Activated CD4-positive, alpha-beta T cell treated with anti-CD3 and anti-CD28 coated beads, Interleukin-2, Interleukin-6, amounts not matched to agents 100 ng/mL and 50 ng/mL, durations not matched to agents 16 hours and 8 hours (primary cell): ENCODE measurements at places on chromosomes 4 and X.

DNA sequence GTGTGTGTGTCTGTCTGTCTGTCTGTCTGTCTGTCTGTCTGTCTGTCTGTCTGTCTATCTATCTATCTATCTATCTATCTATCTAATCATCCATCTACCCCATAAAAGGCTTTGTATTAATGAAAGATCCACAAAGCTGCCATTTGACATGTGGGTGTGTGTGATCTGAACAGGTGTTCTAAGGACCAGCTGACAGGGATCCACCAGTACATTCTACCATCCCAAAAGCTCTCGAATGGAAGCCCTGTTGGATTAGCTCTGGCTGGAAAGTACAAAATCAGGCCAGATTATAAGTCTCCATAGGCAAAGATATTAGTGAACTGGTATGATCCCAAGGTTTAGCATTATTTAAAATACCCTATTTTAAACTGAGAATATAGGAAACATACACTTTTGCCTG lies 299.3 kb downstream of the CAMK2D start:
- DNase-seq = no peak

- no peak for DNase-seq
These were observed 52.2 kb downstream of the NALF2 start for GRCh38 chrX:69556060-69557011.

- DNase-seq = no peak
These were observed 11.3 kb downstream of the CPEB2 start for GRCh38 chr4:15013585-15013984.

DNA sequence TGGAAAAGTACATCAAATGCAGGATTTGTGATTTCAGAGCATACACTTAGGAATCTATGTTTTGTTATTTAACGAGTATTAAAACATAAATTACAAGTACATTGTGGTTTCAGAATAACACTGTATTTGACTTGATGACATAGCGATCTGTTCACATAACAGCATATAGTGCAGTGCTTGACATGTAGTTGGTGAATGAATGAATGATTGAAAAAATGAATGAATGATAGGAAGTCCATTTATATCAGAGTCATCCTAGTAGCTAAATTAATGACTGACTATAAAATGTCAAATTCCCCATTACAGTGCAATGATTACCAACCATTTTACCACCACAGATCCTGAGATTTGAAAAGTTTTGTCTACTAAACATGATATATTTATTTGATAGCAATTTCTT lies 114.6 kb upstream of the FAT1 start:
- no peak for DNase-seq

- DNase-seq = no peak
These were observed 744.6 kb upstream of the IGFBP7 start for GRCh38 chr4:57854748-57855147.

DNA sequence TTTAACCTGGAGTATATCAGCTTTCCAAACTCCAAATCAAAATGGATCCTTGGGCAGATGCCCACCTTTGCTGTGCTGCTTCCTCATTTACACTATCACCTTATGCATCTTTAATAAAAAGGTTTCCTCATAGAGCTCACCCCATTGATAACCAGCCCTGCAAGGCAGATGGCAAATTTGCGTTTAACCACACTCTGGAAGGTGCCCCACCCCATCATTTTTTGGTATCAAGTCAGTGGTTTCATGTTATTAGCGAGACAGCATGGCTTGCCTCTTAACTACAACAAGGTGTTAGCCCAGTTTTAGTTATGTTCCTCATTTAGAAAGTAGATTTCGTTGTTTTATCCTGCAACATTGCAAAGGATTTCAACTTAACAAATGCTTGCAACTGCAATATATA lies 214.0 kb upstream of the WDFY3 start:
- DNase-seq = no peak

DNA sequence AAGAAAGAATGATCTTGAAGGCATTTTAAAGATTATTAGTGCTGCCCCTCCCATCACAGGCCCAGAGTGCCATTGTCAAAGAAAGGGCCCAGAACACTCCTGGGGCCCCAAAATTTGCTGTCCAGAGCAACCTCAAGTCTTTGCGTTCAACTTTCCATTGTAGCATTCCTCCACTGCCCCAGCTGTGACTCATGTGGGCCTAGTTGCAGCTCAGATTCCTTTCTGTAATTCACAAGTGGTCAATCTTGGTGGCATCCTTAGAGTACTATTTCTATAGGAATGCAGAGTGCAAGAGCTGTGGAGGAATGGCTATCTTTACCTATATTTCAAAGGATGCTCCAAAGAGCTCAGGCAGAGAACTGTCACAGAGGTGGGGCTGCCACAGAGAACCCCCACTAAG lies 1500.8 kb upstream of the IGFBP7 start:
- DNase-seq = no peak

- no peak for DNase-seq
These were observed 565.8 kb downstream of the GRXCR1 start for GRCh38 chr4:43458293-43458692.

- no peak for DNase-seq
These were observed 43.1 kb downstream of the GASK1B start for GRCh38 chr4:158129694-158130093.

GRCh38 chr4:6608758-6609414 lies 31.6 kb upstream of the MRFAP1 start:
- DNase-seq = no peak

- DNase-seq = no peak
These were observed 52.0 kb downstream of the RELL1 start for GRCh38 chr4:37634180-37634579.

DNA sequence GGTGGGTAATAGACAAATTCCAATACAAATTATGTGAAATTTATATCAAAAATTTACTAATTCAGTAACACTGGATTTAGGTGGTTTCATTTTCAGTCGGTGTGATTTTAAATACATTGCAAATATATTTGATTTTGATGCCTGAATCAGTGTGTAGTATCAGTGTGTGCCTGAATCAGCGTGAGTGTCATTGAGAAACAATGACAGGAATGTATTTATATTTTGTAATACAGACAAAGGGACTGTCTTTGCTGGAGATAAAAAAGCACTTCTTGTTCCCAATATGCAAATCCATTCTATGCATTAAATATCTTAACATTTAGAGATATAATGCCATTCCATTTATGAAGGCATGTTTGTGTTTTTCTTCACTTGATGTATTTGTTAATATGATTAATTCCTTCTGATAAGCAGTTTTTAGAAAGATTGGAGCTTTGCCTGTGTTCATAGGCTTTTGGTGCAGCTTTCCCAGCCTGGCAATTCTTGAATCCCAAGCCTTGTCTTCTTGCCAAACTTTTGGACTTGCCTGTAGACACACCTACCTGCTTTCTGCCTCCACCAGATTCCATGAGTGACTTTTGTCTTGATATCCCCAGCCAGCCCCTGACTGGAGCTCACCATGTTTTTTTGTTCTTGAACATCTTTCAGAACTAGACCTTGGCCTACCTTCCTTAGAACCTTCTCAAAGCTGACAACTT lies 243.8 kb downstream of the ADGRL3 start:
- no peak for DNase-seq

DNA sequence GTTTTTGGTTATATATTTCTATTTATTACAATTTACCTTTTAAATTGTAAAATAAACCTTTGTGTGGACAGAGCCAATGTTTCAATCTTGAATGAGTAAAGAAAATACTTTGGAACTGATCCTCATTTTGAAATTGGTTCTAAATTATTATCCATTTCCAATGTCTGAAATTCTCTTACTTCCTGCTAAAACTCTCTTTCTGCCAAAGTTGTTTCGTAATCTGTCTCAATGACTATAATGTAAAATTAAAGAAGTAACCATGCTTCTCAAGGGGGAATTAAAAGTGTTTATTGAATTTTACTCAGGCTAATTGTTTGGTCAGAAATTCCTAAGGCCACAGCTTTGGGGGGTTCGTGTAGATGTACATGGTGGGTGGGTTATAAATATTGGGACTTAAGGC lies 34.8 kb downstream of the YIPF6 start:
- no peak for DNase-seq

GRCh38 chr4:73615613-73616012 lies 4.6 kb downstream of the RASSF6 start:
- DNase-seq = no peak

DNA sequence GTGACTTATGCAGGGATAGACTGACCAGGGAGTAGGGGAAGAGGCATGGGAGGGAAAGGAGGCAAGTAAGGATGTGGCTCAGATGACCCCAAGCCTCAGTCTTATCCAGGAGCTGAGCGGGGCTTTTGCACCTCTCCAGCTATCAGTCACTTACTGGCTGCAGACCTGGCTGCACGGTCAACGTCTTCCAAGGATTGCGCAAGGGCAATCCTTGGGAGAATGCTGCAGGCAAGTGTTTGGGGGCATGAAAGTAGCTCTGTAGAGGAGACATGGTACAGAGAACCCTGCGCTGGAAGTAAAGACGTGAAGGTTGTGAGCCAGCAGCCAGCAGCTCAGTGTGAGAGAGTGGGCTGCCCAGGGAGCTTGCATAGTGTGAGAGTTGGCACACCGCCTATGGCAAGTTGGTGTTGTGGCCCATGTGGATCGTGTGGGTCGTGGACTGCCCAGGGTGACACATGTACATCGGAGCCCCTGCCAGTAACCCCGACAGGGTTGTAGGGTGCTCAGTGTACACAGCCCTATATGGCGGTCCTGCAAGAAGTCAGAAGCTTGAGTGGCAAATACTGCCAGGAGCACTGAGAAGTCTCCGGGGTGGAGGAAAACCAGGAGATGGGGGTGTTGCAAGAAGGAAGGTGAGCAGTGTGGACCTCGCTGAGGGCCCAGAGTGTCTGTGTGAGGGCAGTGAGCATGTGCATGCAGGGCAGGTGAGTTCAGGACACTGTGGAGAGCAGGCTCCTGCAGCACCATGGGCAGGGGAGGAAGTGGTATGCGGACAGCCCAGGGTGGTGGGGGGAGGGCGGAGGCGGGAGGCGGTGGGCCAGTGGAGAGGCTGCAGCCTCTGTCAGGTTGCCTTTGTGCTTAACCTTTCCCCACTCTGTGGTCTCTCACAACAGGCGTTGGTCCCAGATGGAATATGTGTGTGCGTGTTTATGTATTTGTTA lies 50.9 kb downstream of the KIT start:
- DNase-seq = no peak

GRCh38 chrX:68833855-68834331 lies 5.1 kb downstream of the EFNB1 start:
- DNase-seq = no peak

DNA sequence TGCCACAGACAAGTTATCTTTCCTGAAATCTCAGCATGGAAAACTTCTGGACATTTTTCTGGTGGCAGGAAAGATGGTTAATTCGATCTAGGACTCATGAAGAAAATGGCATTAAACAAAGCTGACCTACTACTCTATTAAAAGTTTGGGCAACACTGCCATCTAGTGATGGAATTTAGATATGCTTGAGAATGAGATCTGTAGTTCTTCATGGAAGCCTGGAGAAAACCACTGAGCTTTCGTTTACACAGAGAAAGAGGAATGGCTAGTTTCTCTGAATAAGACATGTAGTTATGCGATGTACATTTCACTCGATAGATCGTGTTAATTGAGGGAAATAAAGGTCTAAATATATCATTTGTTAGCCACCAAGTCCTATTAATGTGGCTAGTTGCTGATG lies 51.7 kb upstream of the CHRDL1 start:
- DNase-seq = peak; percentile 68

GRCh38 chrX:45935408-45935807 lies 609.8 kb downstream of the ZNF674 start:
- no peak for DNase-seq

DNA sequence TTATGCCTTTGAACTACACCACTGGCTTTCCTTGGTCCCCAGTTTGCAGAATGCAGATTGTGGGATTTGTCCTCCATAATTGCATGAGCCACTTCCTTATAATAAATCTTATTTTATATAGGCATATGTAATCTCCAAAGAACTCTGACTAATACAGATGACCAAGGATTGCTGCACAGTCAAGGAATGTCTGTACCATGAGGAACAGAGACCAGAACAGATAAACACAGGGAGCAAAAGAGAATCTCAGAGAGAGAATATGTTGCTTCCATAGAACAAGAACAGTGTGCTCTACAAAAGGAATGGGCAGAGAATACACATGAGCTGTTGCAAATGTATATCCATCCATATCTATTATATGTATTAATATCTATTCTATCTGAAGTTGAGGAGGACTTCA lies 111.1 kb downstream of the ADRA2C start:
- no peak for DNase-seq

GRCh38 chr4:183499801-183500200 lies 5.1 kb upstream of the ING2 start:
- DNase-seq = no peak

DNA sequence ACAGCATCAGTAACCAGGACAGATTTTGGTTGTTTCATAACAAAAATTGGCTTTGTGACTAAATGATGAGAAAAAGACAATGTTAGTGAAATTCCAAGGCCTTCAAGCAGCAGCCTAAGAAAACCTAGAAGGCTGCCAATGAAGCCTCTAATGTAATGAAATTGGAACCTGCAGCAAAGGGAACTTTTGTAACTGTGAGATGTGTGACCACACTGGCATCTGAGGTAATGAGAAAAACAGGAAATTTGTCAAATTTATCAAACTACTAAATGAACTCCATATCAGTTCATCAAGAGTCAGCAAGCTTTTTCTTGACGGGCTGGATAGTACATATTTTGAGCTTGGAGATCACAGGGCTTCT lies 30.4 kb upstream of the EMCN start:
- DNase-seq = no peak

DNA sequence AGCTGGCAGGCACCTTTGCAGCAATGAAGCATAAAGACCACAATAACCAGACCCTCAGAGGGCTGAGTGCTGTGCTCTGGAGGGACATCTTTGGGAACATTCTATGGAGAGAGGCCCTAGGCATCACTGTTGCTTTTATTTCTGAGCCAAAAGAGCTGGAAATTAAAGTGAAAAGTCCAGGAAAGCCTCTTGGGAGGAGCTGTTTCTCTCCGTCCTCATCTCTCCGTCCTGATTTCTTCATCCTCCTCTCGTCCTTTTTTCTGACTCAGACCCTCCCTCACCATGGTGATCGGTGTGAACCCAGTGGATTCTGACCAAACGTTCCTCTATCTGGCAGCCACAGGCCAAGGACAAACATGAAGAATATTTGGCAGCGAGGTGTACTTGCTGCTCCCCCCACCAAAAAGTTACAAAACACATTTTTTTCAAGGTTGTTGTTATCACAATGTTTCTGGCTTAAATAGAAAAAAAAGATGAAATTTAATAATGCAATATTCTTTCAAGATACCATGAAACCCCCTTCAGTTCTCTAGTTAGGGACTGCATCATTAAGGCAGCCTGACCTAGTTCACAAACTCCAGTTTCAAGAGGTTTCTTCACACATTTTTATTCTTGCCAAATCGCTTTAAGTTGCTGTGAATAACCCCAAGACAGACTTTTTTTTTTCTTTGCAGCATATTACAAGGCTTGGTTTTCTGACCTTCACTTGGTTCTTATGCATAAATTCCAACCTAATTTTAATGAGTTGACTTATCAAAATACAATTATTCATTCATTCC lies 80.2 kb downstream of the SCD5 start:
- no peak for DNase-seq

DNA sequence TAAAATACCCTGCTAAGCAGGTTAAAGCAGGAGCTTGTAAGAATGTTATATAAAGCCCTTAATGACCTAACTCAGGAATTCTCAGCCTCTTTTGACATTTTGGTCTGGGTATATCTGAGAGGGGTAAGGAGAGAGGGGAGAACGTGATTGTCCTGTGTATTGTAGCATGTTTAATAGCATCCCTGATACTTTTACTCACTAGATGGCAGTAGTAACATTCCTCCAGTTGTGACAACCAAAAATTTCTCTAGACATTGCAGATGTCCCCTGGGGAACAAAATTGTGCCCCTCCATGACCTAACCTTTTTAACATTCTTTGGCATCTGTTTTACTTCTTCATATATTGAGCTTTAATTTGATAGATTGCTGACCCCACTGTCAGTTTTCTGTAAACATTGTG lies 17.9 kb downstream of the SMARCA5 start:
- DNase-seq = peak; percentile 11
